ENCODE measurements at places on chromosomes 2 and 18. TPM values are rescaled to one million over a fixed set of nuclear protein-coding genes. Genes with fewer than 3 reads are reported as not detected.

DYNAP gene
- total RNA-seq: not detected

ANKRD62 gene
- not detected for total RNA-seq

MROH2A gene
- total RNA-seq: not detected

FHOD3 gene
- total RNA-seq: 2.1 TPM

EML6 gene
- 1.0 TPM for total RNA-seq

NGEF gene
- total RNA-seq: 3.9 TPM

TANK gene
- 17.8 TPM for total RNA-seq

ASAP2 gene
- 5.2 TPM for total RNA-seq

NLRC4 gene
- total RNA-seq: 0.10 TPM

SERPINB10 gene
- not detected for total RNA-seq

TUBB6 gene
- 520 TPM for total RNA-seq

ST8SIA3 gene
- total RNA-seq: 1.5 TPM

ZNF892 gene
- 4.7 TPM for total RNA-seq

VSNL1 gene
- 32.8 TPM for total RNA-seq

GPAT2 gene
- 0.44 TPM for total RNA-seq

C2orf80 gene
- not detected for total RNA-seq

GLI2 gene
- 41.4 TPM for total RNA-seq

VWC2L gene
- not detected for total RNA-seq

RFTN2 gene
- total RNA-seq: 3.4 TPM

NAGK gene
- total RNA-seq: 51.7 TPM

SPP2 gene
- not detected for total RNA-seq

ANKRD29 gene
- total RNA-seq: 2.9 TPM

FBXO41 gene
- 3.7 TPM for total RNA-seq

NOSTRIN gene
- not detected for total RNA-seq

TGFA gene
- total RNA-seq: 1.3 TPM

PIEZO2 gene
- 6.5 TPM for total RNA-seq

ALLC gene
- total RNA-seq: not detected

RAPH1 gene
- 9.0 TPM for total RNA-seq

AMER3 gene
- 0.14 TPM for total RNA-seq

LCT gene
- total RNA-seq: not detected

CD207 gene
- total RNA-seq: not detected

ALPG gene
- total RNA-seq: 0.89 TPM

ERICH2 gene
- total RNA-seq: not detected

AQP12A gene
- total RNA-seq: not detected

G6PC2 gene
- total RNA-seq: not detected

ZEB2 gene
- 4.9 TPM for total RNA-seq

SKOR2 gene
- 0.15 TPM for total RNA-seq

PTH2R gene
- 0.03 TPM for total RNA-seq

REG3A gene
- total RNA-seq: not detected

IL1R2 gene
- 0.17 TPM for total RNA-seq

DOCK10 gene
- total RNA-seq: 1.1 TPM

M1AP gene
- total RNA-seq: 3.9 TPM

NAT8 gene
- not detected for total RNA-seq

FHL2 gene
- total RNA-seq: 20.0 TPM

SCYGR4 gene
- total RNA-seq: not detected

MCEE gene
- 11.2 TPM for total RNA-seq

C2orf66 gene
- total RNA-seq: not detected

ALS2 gene
- total RNA-seq: 23.6 TPM

ATP6V1C2 gene
- 0.42 TPM for total RNA-seq

PROKR1 gene
- total RNA-seq: 2.8 TPM

CCDC141 gene
- total RNA-seq: 1.2 TPM

PARD3B gene
- total RNA-seq: 2.3 TPM

ASB18 gene
- total RNA-seq: not detected

PPIL3 gene
- total RNA-seq: 34.6 TPM

YIPF4 gene
- total RNA-seq: 18.5 TPM

RTP5 gene
- total RNA-seq: not detected

PNKD gene
- total RNA-seq: 61.3 TPM

GPR35 gene
- not detected for total RNA-seq
